NCI-H510A (cell line): ENCODE measurements at places on chromosomes 7 and 10.

GRCh38 chr7:106216923-106217542, 67.8 kb downstream of the NAMPT start:
- DNase-seq = no peak

- DNase-seq = no peak
Measured at GRCh38 chr10:118800920-118801319, 46.1 kb upstream of the CACUL1 start.

GRCh38 chr10:116785282-116785681, 42.9 kb upstream of the HSPA12A start:
- no peak for DNase-seq

DNA sequence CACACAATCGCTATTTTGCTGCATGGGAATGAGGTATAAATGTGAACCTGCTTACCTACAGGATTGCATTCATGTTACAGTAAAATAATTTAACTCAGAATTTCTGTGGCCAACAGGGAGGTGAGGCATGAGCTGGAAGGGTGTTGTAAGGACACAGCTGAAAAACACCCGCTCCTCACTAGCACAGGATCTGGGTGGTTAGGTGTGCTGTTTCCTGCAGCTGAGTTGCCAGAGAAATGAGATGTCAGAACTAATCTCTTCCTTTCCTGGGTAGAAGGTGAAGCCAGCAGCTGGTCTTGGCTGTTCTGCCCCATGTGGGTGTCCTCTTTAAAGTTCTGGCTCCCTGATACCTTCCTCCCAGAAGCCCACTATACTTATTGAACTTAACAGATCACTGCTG, 39.0 kb upstream of the ZNF438 start:
- DNase-seq = no peak

DNA sequence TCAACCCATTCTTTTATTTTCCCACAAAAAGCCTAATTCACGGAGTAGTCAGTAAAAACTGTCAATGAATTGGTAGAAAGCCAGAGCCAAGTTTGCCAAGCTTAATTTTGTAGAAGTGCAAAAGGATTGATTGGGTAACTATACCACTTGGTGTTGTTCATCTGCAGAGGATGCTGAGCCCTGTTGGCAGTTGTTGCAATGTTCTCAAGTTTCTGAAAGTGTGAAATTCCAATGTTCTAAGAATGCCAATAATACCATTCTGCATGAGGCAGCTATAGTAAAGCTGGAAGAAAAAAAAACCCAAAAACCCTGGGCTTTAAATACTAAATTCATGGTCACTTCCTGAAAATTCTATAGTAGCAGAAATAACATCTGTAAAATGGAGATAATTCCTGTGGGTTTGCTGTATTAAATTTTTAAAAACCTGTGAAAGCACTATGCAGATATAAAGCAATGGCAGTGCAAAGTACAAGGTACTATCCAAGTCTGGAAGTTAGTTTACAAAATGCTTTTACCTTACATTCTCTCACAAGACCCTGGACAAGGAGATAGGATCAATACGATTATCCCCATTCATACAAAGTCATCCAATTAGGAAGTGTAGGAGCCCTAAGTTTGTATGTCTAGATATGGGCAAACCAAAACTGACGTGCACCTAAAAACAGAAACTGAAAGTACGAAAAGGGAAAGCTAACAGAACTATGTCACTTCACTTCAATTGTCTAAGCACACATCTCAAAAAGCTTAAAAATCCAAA, 6.0 kb upstream of the PON1 start:
- no peak for DNase-seq

DNA sequence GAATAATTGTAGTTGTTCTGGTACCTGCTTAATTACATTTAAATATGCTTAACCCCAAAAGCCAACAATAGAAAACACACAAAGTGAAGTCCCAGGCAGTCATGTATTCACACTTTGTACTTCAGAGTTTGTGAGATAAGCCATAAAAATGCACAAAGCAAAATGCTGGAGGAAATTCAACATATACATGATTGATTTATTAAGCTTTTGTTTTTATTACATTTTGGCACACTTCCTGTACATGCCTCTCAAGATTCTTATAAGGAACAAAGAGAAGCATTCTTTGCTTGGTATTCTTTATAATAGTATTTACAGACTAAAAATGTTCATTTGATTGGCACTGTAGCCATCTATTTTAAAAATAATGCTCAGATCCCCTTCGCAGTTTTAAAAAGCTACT, 107.7 kb upstream of the ANK3 start:
- no peak for DNase-seq

DNA sequence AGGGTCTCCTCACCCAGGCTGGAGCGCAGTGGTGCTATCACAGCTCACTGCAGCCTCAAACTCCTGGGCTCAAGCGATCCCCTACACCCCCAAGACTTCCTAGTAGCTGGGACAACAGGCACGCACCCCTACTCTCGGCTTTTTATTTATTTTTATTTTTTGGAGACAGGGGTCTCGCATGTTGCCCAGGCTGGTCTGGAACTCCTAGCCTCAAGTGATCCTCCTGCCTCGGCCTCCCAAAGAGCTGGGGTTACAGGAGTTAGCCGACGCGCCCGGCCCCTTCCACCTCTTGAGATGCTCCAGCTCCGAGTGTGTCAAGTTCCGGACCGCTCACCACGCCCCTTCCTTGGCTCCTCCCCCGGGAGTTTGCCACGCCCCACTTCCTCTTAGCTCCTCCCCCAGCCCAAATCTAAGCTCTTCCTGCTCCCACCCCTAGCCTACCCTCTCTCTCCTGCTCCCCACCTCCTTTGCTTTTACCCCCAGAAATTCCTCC, 6.3 kb downstream of the NAT16 start:
- DNase-seq = no peak

DNA sequence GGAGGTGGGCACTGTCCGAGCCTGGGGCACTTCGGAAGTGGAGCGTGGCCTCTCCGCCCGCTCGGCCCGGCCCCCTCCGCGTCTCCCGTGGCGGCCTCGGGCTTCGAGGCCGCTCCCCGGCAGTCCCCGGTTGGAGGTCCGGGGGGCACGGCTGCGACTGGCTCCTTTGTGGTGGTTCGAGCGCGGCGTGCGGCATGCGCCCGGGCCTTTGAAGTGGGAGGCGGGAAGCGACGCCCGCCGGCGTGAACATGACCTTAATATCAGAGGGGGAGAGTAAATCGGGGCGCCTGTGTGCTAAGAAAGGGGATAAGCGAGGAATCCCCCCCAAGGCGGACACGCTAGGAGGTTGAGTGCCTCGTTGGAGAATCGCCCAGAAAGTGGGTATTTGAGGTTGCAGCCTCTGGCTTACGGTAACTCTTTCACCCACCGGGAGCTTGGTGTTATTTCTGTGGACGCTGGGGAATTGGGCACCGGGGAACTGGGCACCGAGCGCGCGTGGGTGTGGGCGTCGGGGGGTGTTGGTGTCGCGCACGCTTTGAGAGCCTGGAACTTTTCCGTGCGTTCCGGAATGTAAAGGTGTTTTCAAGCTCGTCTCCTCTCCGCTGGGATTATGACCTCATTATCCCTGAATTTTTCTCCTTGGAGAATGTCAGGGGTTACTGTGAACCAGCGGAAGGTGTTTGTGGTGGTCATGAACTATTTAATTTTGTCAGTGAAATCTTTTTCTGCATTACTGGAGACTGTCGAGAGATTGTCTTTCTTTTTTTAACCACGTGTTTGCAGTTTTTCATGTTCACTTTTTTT, 660 bp downstream of the SUV39H2 start:
- no peak for DNase-seq

DNA sequence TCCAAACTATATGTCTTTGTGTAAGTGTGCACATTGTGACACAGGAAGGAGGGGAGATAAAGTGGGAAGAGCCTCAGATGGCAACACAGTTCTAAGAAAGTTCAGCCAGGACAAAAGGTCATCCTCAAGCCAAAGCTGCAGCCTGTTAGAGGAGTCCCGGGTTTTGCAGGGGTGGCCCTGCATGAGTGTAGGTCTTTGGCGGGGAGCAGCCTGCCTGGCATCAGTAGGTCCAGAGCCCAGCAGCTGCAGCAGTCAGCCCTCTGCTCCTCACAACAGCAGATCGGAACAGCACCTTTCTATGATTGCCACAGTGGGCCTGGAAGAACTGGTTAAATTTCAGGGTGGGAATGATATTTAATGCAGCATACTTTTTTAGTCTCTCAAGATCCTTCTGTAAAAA, 13.5 kb upstream of the VDAC2 start:
- no peak for DNase-seq

DNA sequence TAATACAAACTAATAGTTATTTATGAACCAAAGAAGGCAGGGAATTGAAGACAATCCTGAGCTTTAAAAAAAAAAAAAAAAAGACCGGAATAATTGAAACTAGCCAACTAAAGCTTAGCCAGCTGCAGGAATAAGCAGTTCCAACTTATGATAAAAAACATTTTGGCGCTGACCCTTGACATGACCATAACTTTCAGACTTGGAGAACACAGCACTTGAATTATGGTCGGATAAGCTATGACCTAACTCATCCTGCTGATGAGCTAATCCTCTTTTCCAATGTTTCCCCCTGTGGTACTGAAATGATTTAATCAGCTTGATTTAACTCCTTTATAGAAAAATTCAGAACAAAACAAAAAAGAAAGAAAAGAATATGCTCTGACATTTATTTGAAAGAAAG, 181.8 kb downstream of the DGKB start:
- DNase-seq = no peak

- DNase-seq = no peak
Measured at GRCh38 chr10:63584725-63585035, 63.5 kb downstream of the REEP3 start.

DNA sequence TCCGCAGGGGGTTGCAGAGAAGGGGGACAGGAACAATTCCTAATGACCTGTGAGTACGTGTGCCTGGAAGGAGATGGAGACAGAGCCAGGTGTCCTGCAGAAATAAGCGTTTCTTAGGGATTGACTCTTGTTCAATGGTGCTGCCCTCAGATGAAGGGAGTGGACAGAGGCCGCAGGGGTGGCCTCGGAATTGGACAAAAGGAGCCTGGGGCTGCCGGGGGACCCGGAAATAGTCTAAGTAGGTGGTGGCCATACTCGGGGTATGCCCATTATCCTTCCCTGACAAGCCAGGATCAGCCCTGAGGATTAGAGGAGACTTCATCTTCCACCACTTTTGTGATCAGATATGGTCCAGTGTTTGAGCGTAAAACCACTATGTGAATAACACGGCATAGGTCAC, 39.2 kb downstream of the ELFN1 start:
- DNase-seq = no peak

DNA sequence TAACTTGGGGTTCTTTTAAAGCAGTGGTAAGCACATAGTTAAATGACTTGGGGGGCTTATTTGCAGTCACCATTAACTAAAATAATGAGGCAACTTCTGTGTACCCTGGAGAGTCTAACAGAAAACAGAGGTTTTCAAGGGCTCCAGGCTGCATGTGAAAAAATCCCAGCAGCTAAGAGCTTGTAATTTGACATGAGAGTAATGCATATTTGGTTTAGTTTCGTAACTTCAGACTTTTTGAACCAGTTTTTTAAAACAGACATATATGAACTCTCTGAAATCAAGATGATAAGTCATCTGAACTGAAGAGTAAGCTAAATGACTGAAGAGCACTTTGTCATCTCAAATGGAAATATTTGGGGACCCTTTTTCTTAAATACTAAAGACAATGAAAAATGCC, 40.2 kb upstream of the IFRD1 start:
- no peak for DNase-seq

GRCh38 chr10:49076741-49077521, 38.4 kb downstream of the VSTM4 start:
- no peak for DNase-seq

DNA sequence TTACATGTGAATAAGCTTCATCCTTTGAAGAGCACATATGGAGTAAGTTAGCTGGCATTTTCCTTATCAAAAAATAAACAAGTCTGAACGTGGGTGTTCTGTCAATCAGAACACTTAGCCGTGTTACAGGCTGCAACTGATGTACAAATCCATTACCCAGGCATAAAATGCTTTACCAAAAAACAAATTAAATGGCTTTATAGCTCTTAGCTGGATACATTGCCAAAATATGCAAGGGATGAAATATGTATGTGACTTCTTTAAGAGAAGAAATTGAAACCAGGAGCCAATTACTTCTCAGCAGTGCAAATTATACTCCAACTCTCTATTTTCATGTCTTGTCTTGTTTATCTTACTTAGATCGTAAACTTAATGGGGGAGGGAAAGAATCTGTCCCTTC, 214.8 kb downstream of the DGKB start:
- no peak for DNase-seq

DNA sequence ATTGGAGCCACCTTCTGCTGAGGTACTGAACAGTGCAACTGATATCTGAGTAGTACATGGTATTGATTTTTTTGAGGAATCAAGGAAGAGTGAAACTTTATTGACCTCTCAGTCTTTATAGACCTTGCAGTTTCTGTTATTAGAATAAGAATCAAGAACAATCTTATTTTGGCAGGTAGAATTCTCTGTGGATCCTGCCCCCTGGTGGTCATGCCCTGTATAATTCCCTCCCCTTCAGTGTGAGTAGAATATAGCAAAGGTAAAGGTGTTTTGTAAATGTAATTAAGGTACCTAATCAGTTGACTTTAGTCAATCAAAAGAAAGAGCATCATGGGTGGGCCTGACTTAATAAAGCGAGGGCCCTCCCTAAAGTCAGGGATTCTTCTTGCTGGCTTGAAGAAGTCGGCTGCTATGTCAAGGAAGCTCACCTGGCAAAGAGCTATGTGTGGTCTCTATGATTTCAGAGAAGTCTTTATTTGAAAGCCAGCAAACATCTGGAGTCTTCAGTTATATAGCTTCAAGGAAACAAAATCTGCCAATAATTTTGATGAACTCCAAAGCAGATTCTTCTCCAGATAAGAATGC, 142.8 kb downstream of the LSM5 start:
- DNase-seq = no peak

DNA sequence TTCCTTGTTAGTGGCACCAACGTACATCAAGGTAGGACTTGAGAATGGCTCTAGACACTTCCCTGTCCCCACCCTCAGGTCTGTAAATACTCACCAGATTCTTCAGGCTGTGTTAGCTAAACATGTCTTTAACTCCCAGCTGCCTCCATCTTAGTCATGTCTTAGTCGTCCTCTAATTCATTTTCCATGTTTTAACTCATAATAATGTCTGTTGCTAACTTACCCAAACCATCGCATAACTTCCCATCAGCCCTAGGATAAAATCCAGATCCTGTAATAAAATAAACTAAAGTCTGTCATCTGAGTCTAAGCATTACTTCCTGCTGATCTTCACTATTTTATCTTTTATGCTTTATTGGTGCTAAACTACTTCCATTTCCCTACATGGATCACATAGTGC, 600.0 kb upstream of the CELF2 start:
- DNase-seq = no peak

DNA sequence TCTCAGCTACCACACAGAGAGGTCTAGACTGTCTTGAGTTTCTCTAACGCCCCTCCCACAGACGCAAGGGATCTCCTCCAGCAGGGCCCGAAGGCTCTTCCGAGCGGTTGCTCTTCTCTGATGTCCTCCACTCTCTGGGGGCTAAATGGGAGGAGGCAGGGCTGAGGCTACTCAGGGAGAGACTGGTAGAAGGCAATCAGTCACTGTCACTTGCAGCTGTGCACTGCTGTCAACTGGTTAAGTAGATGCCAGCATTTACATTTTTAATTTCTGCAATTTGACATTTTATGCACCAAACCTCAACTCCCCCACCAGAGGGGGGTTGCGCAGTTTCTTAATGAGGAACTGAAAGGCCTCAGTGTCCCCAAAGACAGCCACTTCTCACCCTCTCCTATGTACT, 442.8 kb downstream of the PLXNA4 start:
- no peak for DNase-seq

- DNase-seq = no peak
Measured at GRCh38 chr10:15627617-15628196, 92.0 kb downstream of the ITGA8 start.
